ENCODE measurements at places on chromosomes 16 and 17.

GRCh38 chr16:88448461-88449266 lies 4.4 kb upstream of the ZFPM1 start:
- DNase-seq, result no peak

DNA sequence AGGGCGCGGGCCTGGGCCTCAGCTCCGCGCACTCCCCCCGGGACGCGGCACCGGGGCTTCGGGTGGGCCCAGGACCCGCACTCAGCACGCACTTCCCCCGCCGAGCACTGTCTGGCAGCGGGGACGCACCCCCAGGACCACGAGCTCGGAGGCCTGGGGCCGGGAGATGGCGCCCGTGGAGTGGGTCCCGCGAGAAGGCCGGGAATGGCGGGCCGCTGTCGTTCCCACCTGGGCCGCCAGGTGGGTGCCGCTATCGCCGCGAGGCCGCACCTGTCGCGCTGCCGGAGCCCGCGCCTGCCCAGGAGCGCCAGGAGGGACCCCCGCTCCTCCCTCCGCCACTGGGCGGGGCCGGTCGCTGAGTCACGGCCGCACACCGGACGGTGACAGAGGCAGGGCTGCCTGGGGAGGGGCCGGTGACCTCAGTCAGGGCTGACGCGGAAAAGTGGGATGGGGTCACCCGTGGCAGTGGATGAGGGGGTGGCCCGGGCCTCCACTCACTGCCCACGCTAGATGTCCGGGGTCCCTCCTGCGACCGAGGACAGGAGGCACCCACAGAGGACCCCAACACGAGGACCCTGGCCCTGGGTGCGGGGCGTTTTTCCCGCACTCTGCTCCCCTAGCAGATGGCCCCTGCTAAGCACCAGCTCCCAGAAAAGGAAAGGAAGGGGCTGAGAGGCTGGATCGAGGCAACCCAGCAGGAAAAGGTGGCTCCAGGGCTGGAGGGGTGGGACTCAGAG lies 6.9 kb upstream of the ACTG1 start:
- no peak for DNase-seq

GRCh38 chr16:56457927-56458470 lies 6.6 kb downstream of the OGFOD1 start:
- DNase-seq, result no peak

GRCh38 chr16:75089486-75090202 lies 26.9 kb downstream of the LDHD start:
- DNase-seq, result no peak

GRCh38 chr16:79018650-79019429 lies 581.7 kb downstream of the MAF start:
- no peak for DNase-seq

GRCh38 chr17:19332371-19333131 lies 30.0 kb downstream of the B9D1 start:
- no peak for DNase-seq
